ENCODE measurements at places on chromosomes 6 and 20.

DNA sequence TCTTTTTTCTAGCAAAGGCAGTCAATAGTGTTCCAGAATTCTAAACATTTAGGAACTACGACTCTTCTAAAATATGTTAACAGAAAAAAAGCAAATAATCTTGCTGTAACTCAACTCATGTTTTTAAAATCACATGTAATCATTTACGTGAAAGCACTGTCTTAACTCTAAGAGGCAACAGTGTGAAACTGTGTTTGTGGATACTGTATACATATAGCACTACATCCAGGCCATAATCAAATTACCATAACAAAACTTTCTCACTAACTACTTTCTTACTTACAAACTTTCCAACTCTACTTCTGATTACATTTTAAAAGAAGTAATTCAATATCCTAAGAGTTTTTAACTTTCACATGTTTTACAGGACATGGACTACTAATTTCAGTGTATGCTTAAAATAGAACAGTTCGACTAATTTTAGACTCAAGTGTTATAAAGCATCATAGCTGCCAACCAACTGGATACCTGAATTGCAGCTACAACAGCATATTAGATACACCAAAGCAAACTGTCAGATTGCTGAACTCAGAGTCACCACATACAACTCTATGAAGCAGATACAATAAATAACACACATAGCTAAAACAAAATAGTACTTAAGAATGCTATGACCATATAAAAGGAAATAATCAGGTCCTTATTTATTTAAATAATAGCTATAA lies 121.6 kb upstream of the BEND6 start:
- DNase-seq, result no peak

- peak; percentile 72 for DNase-seq
Measured at GRCh38 chr20:34472246-34472925, 43.8 kb upstream of the DYNLRB1 start.

DNA sequence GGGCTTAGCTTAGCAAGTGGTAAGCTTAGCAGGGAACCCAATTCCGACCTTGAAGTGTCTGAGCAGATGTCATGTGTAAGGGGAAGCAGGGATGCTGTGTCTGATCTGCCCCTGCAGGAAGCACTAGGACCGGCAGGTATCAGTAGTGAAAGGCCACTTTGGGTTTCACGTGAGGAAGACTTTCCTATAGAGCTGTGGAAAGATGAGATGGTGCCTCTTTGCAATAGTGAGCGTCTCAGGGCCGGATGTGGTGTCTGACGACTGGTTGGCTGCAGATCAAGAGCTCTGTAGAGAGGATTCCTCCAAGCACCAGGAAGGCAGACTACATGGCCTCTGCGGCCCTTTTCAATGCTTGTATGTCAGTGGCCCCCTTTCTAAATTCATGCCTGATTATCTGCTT lies 98.3 kb downstream of the TIAM2 start:
- peak; percentile 29 for DNase-seq

DNA sequence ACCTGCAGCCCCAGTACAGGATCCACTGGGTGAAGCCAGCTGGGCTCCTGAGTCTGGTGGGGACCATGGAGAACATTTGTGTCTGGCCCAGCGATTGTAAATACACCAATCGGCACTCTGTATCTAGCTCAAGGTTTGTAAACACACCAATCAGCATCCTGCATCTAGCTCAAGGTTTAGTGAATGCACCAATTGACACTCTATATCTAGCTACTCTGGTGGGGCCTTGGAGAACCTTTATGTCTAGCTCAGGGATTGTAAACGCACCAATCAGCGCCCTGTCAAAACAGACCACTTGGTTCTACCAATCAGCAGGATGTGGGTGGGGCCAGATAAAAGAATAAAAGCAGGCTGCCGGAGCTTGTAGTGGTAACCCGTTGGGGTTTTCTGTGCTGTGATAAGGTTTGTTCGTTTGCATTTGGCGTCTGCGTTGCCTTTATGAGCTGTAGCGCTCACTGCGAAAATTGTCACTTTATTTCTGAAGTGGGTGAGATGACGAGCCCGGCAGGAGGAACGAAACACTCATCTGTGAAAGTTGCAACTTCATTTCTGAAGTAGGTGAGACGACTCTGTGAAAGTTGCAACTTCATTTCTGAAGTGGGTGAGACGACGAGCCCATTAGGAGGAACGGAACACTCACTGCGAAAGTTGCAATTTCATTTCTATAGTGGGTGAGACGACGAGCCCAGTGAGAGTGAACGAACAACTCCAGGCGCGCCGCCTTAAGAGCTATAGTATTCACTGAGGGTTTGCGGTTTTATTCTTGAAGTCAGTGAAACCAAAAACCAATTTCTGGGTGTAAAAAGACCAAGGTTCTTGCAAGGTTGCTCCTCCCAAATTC lies 31.1 kb downstream of the SERPINB6 start:
- DNase-seq, result no peak

DNA sequence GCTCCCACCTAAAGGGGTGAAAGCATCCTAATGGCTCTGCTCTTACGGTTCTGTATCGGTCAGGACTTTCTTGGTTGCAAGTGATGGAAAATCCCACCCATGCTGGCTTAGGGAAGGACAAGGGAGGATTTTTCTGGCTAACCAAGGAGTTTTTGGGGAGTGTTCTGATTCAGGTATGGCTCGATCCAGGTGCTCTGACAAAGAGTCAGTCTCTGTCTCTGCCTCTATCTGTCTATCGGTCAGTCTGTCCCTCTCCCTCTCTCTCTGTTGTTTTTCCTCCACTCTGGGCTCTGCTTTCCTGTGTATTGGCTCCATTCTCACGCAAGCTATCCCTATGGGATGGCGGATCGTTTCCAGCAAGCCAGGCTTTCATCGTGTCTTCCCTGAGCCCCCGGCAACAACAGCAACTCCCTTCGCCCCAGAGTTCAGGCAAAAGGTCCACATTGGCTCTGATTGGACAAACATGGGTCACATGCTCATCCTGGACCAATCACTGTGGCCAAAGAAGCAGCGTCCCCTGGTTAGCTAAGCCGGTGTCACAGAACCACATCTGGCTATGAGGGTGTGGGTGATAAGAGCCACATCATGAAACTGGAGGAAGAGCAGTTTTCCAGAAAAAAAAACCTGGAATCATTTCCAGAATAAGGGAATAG lies 160.3 kb downstream of the BMP7 start:
- DNase-seq, result no peak

- no peak for DNase-seq
Measured at GRCh38 chr6:44733868-44734267, 346.4 kb downstream of the CDC5L start.

GRCh38 chr6:142385352-142385751 lies 83.5 kb downstream of the ADGRG6 start:
- no peak for DNase-seq

DNA sequence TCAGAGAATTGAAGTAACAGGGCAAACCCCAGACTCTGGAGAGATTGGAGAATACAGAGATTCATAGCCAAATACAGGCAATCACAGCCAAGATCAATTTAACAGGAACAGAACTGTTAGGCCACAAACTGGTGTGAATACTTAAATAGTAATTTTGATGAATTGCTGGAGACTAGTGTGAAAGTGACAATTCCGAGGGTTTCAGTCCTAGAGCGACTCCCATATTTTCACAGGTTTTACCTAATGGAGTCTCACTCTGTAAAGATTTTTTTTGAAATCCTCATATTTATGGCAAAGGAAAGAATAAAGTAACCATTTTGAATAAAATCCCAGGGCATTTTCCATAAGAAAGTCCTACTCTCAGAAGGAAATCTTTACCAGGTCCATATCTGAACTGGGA lies 135.5 kb downstream of the MMUT start:
- DNase-seq, result no peak

GRCh38 chr6:47428746-47429664 lies 48.6 kb upstream of the CD2AP start:
- DNase-seq, result no peak

DNA sequence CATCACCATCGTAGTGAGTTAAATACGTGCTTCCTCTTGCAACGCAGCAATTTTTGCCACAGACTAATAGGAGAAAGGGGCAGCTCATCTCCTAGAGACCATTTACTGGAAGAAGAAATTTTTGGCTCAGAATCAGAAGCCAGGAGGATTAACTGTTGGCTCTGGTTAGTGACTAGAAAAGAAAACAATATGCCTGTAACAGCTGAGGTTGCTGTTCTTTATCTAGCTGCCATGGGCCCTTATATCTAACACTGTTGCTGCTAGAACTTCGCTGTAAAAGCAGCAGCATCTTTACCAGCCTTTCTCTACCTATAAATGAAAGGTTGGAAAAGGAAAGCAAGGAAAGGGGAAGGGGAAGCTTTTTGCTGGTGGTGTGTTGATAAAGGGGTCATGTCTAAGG lies 65.9 kb downstream of the FAM135A start:
- DNase-seq, result peak; percentile 35

- no peak for DNase-seq
Measured at GRCh38 chr20:36676701-36677421, 30.9 kb upstream of the SLA2 start.

DNA sequence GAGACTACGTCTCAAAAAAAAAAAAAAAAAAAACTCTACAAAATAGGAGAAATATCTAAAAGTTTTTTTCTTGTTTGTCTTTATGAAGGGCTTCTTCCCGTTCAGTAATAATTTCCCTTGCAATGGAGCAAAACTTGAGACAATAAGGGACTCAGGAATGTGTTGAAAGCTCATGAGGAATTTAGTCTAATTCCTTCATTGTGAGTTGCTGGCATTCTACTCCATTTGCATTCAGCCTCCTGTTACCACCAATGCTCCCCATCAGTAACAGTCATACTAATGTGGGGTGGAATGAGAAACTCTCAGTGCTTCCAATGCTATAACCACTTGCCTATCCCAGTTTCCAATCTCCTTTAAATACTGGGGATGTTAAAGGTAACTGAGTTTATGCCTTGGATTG lies 576.7 kb upstream of the AGPAT4 start:
- peak; percentile 74 for DNase-seq

GRCh38 chr6:127857051-127857637 lies 43.7 kb downstream of the THEMIS start:
- no peak for DNase-seq

DNA sequence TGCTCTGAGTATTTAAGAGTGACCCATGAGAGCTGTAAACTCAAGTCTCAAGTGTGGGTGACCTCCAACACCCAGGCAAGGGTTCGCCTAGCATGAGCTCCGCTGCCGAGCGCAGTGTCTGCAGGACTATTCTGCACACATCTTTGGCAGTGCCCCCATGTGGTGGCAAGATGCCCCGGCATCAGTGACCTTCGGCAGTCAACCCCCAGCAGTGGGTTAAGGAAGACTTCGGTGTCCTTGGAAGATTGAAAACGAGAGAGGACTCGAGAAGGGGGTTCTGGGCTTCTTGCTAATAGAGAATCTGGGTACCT lies 43.1 kb downstream of the RBM38 start:
- DNase-seq, result no peak

- DNase-seq, result no peak
Measured at GRCh38 chr20:46277602-46278001, 30.7 kb downstream of the CDH22 start.

Data from fibroblast of skin of scalp (primary cell).